CD4-positive, alpha-beta T cell treated with Interleukin-1 beta for 1 hour (primary cell): ENCODE measurements at places on chromosomes 3 and 15.

DNA sequence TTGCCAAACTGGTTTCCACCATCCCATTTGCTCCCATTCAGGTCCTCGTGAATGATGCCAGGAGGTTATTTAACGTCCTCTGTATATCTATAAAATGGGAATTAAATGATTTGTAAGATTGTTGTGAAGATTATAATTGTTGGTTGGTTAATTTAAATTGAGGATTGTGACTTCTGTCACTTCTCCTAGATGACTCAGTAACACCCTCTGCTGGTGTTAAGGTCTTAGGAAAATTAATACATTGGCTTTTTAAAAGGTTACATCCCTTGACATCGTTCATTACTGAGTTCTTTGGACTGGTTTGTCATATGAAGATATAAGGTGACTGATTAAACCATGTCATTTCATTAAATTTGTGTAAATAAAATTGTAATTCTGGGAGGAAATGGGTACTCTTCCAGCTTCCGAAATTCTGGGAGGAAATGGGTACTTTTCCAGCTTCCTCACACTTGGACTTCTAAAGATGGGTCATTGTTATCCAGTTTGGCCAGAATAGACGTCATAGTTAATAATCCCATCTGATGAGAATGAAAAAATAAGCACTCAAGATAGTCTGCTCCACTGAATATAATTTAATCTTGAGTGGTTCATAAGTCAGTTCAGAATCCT is 33.3 kb upstream of the PAQR5 start:
- peak; percentile 24 for DNase-seq

DNA sequence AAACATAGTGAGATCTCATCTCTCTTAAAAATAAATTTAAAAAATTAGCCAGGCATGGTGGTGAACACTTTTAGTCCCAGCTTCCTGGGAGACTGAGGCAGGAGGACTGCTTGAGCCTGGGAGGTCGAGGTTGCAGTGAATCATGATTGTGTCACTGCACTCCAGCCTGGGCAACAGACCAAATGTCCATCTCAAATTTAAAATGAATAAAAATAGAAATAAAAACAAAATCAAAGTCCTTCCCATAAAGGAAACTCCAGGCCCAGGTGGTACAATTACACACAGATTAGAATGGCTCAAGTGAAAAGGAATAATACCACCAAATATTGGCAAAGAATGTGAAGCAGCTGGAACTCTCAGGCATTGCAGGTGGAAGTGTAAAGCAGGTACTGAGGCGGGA is 19.3 kb upstream of the ATP10A start:
- no peak for DNase-seq

- no peak for DNase-seq
These were observed 10.1 kb downstream of the RNF123 start for GRCh38 chr3:49699281-49699979.

DNA sequence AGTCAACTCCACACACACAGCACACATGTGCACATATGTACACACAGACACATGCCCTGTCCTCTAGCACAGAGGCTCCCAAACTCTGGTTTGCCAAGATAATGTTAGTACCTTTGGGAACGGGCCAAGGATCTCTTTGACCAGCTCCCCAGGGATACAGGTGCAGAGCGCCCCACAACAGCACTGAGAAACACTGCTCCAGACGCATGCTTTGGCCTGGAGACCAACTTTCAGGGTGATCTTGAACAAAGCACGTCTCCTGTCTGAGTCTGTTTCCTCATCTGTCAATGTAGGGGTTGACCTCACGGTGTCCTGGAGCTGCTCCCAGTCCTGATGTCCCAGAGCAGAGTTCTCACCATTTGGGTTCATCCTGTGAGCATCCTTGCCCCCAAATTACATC is 15.9 kb upstream of the SKOR1 start:
- DNase-seq, result no peak
